ENCODE measurements at places on chromosomes 11 and 22. TPM values are rescaled to one million over a fixed set of nuclear protein-coding genes. Genes with fewer than 3 reads are reported as not detected.

Gene APOL4
- 0.07 TPM for total RNA-seq

Gene TRIM48
- total RNA-seq = not detected

Gene LBHD1
- 8.0 TPM for total RNA-seq

Gene HEPN1
- not detected for total RNA-seq

Gene TMEM126A
- 47.2 TPM for total RNA-seq

Gene OLFML1
- total RNA-seq = not detected

Gene MRGPRF
- 4.1 TPM for total RNA-seq

DNA sequence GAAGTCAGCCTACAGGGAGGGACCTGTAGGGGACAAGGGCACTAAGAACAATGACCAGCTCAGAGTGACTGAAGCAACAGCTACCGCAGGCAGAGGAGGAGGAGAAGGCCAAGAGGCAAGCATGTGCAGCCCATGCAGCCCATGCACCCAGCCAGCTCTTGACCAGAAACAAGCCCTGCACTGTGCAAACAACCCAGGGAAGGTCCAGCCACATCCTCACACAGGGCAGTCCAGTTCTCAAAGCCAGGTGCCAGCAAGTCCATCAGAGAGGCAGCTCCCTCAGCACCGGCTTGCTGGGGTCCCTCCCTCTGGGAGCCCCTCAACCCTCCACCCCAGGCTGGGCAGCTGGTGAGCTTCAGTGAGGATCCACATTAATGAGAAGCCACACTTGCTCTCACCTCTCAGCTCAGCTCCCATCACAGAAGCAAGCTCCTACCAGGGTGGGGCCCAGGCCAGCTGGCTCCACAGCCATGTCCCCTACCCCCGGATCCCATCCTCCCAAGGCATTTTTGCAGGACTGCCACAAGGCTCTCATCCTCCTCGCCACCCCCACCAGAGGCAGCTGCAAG, 7.1 kb downstream of the DGCR2 start:
- no peak for DNase-seq
- no peaks in the 10 kb centered on the region for H3K4me1 ChIP-seq
- no peaks in the 10 kb centered on the region for H3K36me3 ChIP-seq
- no peak overlapping the region for H3K4me3 ChIP-seq

DNA sequence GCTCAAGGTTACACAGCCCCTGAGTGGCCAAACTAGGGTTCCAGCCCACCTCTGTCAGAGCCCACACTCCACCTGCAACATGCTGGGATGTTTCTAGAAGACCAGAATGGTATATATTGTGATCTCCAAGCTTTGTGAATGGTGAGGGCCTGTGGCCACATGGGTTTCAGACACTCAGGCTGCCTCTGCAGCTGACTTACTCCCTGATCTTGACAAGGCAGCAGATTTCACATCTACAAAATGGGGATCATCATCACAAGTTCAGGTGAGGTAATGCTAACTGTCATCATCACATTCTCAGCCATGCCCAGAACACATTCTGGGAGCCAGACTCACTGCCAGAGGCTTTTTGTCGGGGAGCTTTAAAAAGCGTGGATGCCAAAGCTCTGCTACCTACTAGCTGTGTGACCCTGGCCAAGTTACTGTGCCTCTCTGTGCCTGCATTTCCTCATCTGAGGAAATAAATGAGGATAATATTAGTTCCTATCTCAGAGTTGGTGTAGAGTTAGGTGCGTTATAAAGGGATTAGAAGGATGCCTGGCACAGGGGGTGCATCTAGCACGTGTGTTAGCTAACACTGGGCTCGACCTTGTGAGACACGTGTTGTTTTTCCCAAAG, 24.9 kb upstream of the WNT11 start:
- H3K4me1 ChIP-seq = peaks cover 12% of the 10 kb centered on the region
- no peak overlapping the region for H3K4me3 ChIP-seq
- no peaks in the 10 kb centered on the region for H3K36me3 ChIP-seq
- no peak overlapping the region for H3K27ac ChIP-seq
- H3K27me3 ChIP-seq = peaks cover 10% of the 10 kb centered on the region

GRCh38 chr11:14026961-14027360, 64.4 kb downstream of the SPON1 start:
- H3K36me3 ChIP-seq = no peaks in the 10 kb centered on the region
- peaks cover 11% of the 10 kb centered on the region for H3K27me3 ChIP-seq
- no peak overlapping the region for H3K27ac ChIP-seq
- no peak overlapping the region for H3K4me3 ChIP-seq

DNA sequence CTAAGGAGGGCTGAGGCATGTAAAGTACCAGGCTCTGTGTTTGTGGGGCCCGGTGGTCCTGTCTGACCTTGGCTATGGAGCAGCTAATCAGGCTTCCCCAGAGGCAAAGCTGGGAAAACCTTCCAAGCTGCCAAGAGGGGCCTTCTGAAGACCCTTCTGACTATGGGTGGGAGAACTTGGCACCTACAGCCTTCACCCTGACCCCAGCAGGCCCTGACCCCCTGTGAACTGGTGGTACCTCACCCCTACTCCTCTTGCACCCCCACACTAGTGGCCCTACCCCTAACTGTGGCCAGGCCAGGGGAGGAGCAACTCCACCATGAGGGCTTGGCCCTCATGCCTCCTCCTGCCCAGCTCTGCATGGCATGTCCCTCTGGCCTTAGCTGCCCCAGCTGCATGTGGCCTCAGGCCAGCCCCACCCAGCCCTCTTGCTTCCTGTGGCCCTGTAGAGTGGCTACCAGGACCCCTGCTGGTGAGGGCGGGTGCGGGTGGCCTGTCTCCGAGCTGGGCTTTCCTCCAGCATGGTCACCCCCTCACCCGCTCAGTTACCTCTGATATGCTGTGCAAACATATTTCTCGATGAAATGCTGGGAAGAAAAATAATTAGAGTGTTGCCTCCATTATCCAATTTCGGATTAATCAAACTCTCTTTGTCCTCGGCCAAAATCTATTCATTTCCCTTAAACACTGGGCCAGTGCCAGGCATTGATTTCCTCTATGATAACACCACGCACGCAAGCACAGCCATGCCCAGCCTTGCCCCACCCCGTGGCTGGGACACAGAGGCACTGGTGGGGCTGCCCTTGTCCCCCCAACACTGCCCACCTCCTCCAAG, 7.5 kb downstream of the GNAZ start:
- no peak for DNase-seq
- no peak overlapping the region for H3K27ac ChIP-seq
- H3K4me3 ChIP-seq = no peak overlapping the region
- no peaks in the 10 kb centered on the region for H3K36me3 ChIP-seq
- peaks cover 3% of the 10 kb centered on the region for H3K4me1 ChIP-seq

DNA sequence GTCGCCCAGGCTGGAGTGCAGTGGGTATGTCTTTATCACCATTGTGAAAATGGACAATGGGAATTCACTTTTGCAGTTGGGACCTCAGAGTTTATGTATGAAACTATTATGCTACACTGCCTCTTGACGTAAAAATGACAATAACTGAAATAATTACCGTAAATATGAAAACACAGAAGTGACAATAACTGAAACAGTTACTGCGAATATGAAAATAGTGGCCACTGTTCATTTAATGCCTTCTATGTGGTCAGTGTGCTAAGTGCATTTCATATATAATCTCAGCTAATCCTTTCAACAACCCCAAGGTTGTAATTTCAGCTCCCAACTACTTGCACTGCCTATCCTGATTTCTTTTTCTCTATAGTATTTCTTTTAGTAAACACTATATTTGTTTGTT, 5.9 kb upstream of the RTCB start:
- H3K36me3 ChIP-seq = no peaks in the 10 kb centered on the region
- no peak overlapping the region for H3K4me3 ChIP-seq
- H3K4me1 ChIP-seq = no peaks in the 10 kb centered on the region
- DNase-seq = no peak

- no peak for DNase-seq
- H3K4me3 ChIP-seq = no peak overlapping the region
- peaks cover 23% of the 10 kb centered on the region for H3K4me1 ChIP-seq
- no peak overlapping the region for H3K27ac ChIP-seq
- no peaks in the 10 kb centered on the region for H3K27me3 ChIP-seq
- no peaks in the 10 kb centered on the region for H3K36me3 ChIP-seq
Measured at GRCh38 chr11:34604145-34604544, 16.7 kb upstream of the EHF start.

DNA sequence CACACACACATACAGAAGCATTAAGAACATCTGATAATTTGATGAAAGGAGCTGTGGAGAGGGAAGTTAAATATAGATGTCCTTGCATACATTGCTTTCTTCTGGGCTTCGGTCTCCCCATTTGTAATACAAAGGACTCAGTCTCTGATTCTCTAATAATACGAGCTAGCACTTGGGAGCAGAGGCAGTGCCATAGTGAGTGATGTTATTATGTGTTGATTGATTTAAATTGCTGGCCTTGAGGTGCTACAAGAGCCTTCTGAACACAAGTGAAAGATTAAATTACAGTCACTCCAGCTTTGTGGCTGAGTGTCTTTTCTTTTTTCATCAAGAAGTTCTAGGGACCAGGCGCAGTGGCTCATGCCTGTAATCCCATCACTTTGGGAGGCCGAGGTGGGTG, 61.5 kb upstream of the HMGXB4 start:
- DNase-seq = no peak
- no peak overlapping the region for H3K4me3 ChIP-seq
- H3K27ac ChIP-seq = no peak overlapping the region
- H3K27me3 ChIP-seq = peaks cover 8% of the 10 kb centered on the region
- no peaks in the 10 kb centered on the region for H3K4me1 ChIP-seq

- H3K4me3 ChIP-seq = peak overlapping the region; percentile 68
- H3K4me1 ChIP-seq = peaks cover 16% of the 10 kb centered on the region
- H3K36me3 ChIP-seq = no peaks in the 10 kb centered on the region
- no peaks in the 10 kb centered on the region for H3K27me3 ChIP-seq
- peak; percentile 50 for DNase-seq
Measured at GRCh38 chr11:46826310-46827044, 19.6 kb downstream of the CKAP5 start.

DNA sequence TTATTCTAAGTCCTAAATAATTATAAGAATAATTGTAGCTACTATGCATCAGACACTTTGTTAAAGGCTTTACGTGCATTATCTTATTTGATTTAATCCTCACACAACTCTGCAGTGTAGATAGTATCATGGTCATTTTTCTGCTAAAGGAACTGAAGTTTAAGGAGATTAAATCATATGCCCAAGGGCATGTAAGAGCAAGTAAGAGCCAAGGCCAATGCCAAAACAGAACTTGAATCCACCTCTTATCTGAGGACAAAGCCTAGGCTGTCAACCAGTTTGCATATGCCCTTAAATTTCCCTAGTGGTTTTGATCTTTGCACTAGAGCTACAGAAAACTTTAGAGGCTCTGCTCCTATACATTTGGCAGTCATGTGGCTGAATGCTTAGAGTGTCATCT, 65.6 kb upstream of the OR5AK2 start:
- no peak overlapping the region for H3K4me3 ChIP-seq
- no peaks in the 10 kb centered on the region for H3K27me3 ChIP-seq
- no peak overlapping the region for H3K27ac ChIP-seq
- H3K36me3 ChIP-seq = no peaks in the 10 kb centered on the region
- DNase-seq = no peak

- no peaks in the 10 kb centered on the region for H3K4me1 ChIP-seq
- no peak overlapping the region for H3K27ac ChIP-seq
- no peaks in the 10 kb centered on the region for H3K27me3 ChIP-seq
- H3K4me3 ChIP-seq = no peak overlapping the region
- H3K36me3 ChIP-seq = no peaks in the 10 kb centered on the region
Measured at GRCh38 chr22:47164514-47165337, 402.3 kb downstream of the TBC1D22A start.

DNA sequence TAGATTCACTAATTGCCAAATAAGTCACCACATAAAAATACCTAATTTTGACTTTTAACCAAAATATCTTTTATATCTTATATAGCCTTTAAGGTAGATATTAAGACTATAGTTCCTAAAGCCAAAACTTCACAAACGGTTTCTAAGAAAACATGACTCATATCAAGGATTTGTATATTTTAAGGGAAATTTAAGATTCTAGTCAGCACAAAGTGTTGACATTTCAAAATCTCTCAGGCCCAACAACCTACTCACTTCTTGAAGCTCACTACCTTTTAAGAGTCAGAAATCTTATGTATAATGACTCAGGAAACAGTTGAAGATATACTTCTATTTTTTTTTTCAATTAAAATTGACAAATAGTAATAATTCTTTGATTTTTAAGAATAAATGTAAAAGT, 221.9 kb downstream of the SBF2 start:
- H3K36me3 ChIP-seq = no peaks in the 10 kb centered on the region
- no peak overlapping the region for H3K27ac ChIP-seq
- H3K4me3 ChIP-seq = no peak overlapping the region
- peak; percentile 38 for DNase-seq
- H3K27me3 ChIP-seq = no peaks in the 10 kb centered on the region

DNA sequence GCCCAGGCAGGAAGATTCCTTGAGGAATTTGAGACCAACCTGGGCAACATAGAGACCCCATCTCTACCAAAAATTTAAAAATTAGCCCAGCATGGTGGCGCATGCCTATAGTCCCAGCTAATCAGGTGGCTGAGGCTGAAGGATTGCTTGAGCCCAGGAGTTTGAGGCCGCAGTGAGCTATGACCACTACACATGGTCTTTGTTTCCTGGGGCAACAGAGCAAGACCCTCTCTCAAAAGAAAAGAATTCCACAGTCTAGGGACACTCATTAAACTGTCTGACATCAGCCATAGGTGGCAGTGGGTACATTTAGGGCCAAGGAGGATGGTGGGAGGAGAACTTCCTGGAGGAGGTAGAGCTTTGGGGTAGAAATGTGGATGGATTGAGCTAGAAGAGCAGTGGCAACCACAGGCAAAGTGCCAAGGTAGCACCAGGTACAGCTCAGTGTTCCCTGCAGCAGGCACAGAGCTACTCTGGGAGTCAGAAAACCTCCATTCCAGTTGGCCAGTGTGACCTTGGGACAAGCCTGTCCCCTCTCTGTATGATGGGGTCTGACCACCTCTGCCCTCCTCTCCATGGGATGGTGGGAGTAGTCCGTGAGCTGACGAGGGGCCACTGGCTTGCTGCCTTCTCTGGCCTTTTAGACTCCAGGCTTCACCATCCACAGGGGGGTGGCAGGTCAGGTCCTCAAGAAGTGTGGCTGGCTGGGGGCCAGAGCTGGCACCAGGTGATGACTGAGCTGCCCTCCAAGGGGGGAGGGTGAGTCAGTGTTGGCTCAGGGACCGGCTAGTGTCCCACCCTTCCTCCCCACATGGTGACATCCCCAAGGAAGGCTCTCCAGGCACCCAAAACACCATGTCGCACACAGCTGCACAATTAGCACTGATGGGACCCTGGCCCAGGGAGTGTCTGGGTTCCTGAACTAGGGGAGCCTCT, 3.7 kb upstream of the CLCF1 start:
- no peak for DNase-seq
- H3K4me3 ChIP-seq = no peak overlapping the region
- no peaks in the 10 kb centered on the region for H3K27me3 ChIP-seq
- peaks cover 36% of the 10 kb centered on the region for H3K4me1 ChIP-seq

DNA sequence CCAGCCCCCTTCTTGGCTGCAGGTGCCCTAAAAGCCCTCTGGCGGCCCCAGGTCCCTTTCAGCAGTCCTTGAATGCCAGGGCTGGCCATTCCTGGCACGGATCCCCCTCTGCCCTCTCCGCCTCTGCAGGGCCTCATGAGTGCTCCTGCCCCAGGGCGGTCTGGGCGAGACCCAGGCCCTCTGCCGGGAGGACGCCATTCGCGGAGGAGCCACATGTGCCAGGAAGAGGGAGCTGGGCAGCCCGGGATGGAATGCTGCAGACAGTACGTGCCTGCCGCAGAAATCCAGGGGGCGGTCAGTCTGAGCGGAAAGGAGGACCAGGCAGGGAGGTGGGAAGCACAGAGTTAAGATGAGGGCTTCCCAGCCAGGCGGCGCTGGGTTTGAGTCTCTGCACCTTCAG, 2.8 kb downstream of the CABP7 start:
- no peak overlapping the region for H3K27ac ChIP-seq
- no peaks in the 10 kb centered on the region for H3K36me3 ChIP-seq
- DNase-seq = no peak
- H3K4me1 ChIP-seq = peaks cover 13% of the 10 kb centered on the region
- H3K27me3 ChIP-seq = peaks cover 8% of the 10 kb centered on the region

- H3K27me3 ChIP-seq = no peaks in the 10 kb centered on the region
- no peak overlapping the region for H3K4me3 ChIP-seq
- no peaks in the 10 kb centered on the region for H3K36me3 ChIP-seq
Measured at GRCh38 chr22:36111316-36111715, 49.2 kb downstream of the APOL3 start.
